Activated T-cell treated with anti-CD3 and anti-CD28 coated beads for 24 hours (primary cell): ENCODE measurements at places on chromosomes 4 and X.

DNA sequence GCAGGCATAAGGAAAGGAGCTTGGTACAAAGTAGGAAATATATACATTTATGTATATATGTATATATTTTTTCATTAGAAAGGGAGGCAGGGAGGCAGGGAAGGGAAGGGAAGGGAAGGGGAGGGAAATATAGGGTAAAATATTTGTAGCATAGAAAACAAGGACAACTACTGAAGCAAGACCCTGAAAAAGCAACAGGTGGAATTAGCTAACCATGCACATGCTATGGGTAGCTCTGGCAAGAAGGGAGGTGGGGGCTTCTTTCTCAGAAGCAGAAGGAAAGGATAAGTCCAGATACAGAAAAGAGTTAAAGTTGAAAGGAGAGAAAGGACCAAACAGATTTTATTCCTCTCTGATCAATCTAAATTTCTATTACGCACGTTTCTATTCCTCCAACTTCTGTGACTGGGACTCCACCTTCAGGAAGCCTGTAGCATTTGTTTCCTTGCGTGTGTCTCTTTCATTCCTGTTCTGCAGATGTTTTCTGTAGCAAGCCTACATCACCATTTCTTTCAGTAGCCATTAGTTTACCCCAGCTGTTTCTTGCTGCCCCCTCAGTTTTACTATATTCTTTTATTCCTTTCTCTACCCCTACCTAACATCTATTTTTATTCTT is 82.9 kb downstream of the OR13H1 start:
- DNase-seq: no peak

GRCh38 chrX:53356186-53356585 is 66.3 kb downstream of the SMC1A start:
- no peak for DNase-seq

DNA sequence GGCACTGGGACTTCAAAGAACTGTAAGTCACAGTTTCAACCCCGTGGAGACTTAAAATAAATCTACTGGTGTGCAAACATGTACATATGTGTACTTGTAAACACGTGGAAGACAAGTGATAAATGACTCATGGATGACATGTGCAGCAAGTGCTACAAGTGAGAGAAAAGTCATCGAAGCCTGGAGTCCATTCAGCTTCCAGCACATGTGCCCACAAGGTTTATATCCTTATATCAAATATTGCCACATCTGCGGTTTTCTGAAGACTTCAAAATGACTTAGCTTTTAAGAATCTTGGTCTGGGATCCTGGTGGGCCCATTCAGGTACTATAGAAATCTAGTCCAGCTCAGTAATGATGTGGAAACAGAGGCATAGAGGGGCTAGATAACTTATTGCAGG is 33.0 kb upstream of the TTC29 start:
- no peak for DNase-seq

DNA sequence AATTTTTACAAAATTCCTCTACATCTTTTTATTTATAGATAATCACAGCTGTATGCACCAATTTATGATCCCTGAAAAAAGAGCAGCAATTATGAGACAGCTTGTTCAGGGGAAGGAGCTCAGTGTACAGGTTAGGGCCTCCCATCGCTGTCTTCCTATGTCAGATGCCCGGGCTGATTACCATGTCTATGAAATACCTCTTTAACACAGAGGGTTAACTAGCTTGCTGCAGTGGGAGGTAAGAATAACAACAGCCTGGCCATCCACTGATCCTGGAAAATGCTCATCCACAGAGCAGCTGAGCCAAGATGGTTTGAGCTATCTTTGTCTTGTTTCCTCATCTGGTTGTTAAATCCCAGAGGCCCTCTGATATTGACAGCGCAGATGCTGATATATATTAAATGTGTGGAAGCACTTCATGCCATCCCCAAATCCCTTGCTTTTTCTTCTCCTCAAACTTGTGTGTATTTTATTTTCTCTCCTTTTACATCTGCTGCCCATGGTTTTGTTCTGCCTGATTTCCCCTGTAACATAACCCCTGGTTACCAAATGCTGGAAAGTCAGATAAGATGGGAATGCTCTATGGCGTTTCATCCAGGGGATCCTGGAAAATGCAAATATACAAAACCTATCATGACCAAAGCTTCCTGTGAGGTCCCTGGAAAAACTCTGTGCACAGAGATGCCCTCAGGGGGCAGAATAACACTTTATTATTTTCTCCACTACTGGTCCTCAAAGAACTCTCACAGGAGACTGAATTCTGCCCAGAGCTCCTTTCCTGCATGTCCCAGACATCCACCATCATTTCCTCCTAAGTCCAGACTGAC is 85.8 kb upstream of the PUDP start:
- DNase-seq: no peak

DNA sequence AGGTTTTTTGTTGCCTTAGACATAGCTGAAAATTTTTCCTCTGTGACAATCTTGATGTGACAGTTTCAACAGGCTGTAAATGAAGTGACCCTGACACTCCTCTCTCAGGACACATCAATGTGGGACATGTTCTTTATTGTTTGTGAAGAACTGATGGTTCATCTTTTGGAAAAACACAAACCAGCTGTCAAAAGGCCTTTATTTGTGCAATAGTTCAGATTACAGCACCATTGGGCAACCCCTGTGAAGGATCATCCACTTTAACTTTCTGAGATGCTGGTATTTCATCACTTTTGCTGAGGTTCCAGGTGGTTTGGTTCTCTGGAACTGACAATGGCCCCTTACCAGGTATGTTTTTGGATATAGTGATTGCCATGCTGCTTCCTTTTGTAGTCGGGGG is 40.3 kb downstream of the OSTC start:
- no peak for DNase-seq

DNA sequence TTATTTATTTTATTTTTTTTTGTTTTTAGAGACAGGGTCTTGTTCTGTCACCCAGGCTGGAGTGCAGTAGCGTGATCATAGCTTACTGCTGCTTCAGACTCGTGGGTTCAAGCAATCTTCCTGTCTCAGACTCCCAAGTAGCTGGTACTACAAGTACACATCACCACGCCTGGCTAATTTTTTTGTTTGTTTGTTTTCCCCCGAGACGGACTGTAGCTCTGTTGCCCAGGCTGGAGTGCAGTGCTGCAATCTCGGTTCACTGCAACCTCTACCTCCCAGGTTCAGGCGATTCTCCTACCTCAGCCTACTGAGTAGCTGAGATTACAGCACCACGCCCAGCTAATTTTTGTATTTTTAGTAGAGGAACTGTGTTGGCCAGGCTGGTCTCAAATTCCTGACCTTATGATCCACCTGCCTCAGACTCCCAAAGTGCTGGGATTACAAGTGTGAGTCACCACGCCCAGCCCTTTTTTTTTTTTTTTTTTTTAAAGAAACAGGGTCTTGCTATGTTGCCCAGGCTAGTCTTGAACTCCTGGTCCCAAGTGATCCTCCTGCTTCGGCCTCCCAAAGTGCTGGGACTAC is 32.2 kb downstream of the COPS4 start:
- DNase-seq: no peak
